ENCODE measurements at places on chromosomes 2 and 18.

GRCh38 chr2:157933160-157933920 is 57.2 kb upstream of the ACVR1 start:
- no peak for DNase-seq

DNA sequence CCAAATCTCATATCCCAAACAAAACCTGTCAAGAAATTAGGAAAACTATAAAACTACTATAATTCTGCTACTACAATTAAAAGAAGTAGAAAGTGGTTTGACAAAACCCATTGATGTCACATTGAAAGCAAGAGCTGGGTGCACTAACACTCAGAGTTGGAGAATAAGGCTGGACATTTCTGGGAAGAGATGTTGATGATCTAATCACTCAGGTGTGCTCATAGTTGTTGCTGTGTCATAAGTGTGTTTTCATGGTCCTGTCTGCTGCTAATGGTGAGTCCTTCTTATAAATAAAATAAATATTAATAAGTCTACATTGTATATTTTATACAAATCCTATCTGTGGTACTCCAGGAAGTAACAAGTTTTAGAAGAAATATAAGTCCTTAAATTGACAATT is 168.2 kb upstream of the LRP1B start:
- DNase-seq, result no peak

- no peak for DNase-seq
These were observed 38.8 kb downstream of the POLR1A start for GRCh38 chr2:86066915-86067314.

GRCh38 chr18:62516242-62516641 is 6.6 kb upstream of the ZCCHC2 start:
- no peak for DNase-seq

- DNase-seq, result no peak
These were observed 21.4 kb downstream of the ZNF24 start for GRCh38 chr18:35322486-35323458.

GRCh38 chr2:15588329-15588919 is 3.2 kb upstream of the DDX1 start:
- DNase-seq, result peak; percentile 4

DNA sequence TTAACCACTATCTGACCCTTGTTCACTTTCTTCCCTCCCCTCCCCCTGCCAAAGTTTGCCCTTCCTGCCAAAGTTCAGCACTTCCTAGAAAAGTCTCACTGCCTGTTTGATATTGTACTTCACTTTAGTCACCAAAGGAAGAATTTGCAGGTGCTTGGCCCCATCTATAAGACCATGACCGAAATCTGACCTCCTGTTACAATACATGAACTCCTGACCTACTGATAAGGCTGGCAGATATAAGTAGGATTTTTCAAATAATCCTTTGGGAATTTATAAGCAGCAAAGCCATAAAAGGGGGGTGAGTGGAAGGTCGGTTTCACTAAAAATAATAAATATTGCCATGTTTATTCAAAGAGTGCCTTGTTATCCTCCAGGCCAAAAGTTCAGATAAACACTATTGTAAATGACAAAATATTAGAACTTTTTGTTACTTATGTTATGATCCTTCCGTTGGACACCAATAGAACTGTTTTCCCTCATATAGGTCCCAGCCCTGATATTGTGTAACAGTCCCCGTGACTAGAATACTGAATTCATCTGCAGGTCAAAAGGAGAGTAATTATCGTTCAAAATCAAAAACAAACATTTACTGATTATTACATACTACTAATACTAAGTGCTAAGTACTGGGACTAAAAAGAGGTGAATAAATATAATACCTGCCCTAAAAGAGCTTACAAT is 277.6 kb downstream of the EXOC6B start:
- no peak for DNase-seq

- no peak for DNase-seq
These were observed 66.6 kb downstream of the PHLPP1 start for GRCh38 chr18:62781893-62782292.

GRCh38 chr2:232563580-232563979 is 13.1 kb downstream of the EIF4E2 start:
- no peak for DNase-seq

DNA sequence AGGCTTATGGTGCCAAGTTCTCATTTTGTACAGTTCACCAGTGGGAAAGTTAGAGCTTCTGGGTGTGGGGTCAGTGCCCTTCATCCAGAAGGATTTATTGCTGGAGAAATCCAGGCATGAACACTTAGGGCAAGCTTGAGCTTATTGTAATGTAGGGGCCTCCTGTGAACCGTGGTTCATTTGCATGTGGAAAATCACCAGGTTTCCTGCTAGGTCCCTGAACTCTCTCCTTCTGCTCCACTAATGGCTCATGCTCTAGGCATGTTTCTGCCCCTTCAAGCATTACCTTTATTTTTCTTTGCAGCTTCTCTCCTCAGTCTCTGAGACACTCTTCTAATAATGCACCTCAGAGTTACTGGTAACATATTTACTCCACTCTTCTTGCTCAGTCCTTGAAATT is 79.3 kb upstream of the FAM98A start:
- no peak for DNase-seq

GRCh38 chr2:72985891-72986683 is 68.8 kb downstream of the EMX1 start:
- DNase-seq, result no peak

DNA sequence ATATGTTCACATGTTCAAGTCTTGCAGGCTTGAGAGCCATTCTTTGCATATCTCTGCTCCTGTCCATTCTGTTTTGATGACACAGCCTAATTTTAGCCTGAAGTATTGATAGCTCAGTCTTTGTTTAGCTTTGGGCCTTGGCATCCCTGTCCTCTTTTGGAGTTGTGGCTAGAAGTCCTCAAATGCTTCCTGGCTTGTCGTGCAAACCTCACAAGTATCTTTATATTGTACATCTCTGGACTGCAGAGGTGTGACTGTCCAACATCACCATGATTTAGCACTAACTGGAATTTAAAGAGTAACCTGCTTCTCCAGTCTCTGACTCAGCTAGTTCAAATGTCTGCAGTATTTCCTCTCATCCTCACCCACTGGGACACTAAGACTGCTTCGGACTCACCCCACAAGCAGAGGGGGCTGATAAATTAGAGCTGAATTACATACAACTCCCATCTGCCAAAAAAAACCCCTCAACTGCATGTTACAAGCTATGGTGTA is 11.7 kb downstream of the PFN4 start:
- DNase-seq, result no peak

DNA sequence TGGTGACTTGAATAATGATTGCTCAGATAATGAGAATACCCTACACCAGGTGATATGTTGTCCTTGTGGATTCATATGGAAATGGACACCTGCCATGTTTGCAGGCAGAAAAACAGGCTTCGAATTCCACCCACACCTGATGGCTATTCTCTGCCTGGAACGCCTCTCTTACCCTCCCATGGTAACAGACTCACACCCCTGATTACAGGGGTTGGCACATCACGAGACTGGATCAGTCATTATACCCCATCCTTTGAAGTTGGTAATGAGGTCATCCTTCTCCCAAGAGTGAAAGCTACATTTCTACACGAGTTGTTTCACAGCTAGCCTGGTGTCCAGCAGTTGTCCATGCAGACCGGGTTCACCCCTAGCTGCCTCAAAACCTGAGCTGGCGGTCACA is 71.4 kb upstream of the MBOAT2 start:
- no peak for DNase-seq

All from T-cell (primary cell).